NB4 (cell line): ENCODE measurements at places on chromosomes 4 and X.

GRCh38 chr4:44256414-44256813, 192.2 kb downstream of the KCTD8 start:
- DNase-seq: peak; percentile 3

DNA sequence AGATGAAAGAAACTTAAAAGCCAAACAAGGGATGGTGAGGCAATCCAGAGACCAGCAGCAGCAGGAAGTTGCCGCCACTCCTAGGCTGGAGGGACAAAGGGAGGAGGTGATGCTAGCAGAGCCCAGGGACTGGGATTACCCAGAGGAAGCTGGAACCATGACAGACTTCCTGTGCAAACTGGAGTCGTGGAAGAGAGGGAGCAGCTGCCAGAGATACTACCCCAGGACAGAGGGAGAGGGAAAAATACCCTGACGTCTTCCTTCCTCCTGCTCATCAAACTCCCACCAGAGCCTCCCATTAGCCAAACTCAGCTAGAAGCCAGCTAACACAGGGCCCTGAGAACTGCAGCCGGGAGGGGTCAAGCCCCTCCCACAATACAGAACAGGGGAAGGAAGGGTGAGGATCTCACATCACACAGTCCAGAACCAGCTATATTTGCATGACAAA, 101.2 kb upstream of the KLF3 start:
- peak; percentile 20 for DNase-seq

DNA sequence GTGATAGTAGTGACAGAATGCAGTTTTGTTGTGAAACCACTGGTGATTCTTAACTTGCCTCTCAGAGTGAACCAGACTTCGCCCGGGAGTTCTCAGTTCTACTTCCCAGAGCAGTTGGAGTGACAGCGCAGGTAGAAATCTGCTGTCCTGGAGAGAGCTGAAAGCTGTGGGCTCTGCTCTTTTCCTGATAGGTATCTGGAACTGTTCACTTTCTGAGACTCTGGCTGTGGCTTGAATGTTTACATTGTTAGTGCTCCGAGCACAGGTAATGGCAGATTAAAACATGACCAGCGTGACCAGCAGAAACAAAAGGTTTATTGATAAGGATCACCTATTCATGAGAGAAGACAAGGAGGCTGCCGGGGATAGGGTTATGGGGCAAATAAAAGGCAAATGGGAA, 360.7 kb downstream of the BMPR1B start:
- DNase-seq: no peak

DNA sequence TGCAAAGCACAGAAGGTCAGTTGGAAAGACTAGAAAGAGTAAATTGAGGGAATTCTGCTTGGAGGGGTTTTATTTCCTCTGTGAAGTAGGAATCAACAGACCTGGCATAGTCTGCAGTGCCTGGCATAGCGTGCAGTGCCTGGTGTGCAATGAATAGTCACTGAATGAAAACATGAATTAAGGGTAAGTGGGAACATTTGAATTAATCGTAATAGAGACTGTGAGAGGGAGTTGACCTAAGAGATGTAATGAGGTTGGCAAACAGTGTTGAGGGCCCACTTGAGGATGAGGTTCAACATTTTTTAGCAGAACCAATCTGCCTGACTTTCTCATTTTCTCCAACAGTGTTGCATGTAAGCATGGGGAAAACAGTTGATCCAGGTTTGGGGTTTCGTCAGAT, 377.2 kb upstream of the FTHL17 start:
- no peak for DNase-seq

DNA sequence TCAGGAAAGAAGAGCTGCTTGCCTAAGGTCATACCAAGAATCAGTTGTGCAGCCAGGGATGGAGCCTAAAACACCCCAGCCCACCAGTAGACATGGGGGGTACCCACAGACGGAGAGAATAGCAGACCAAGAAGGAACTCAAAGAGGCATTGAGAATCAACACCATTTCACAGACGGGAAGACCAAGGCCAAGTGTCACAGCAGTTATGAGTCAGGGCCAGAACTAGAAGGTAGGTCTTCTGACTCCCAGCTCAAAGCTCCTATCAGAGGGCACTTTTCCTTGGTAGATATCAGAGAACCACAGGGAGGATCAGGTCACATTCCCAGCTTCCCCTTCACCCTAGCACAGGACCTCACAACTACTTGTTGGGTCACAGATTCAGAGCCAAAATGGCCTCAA, 14.5 kb downstream of the OTUD5 start:
- DNase-seq: no peak

DNA sequence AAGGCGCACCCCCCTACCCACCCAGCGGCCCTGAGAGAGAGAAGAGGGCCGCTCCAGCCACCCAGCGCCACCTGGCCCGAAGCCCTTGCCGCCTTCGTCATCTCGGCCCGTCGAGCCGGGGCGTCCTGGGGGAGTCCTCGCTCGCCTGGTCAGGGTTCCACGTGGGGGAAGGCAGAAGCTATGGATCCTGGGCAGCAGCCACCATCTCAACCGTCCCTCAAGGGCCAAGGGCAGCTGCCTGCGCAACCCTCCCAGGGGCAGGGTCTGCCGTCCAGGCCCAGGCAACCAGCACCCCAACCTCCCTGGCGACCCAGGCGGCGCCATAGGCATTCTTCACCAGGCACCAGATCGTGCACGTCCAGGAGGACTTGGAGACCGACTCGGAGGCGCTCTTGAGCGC, 51.5 kb upstream of the IL13RA2 start:
- no peak for DNase-seq

- DNase-seq: no peak
Observed at GRCh38 chr4:168221301-168221700, 97.3 kb downstream of the DDX60 start.

GRCh38 chr4:8523175-8523574, 57.0 kb upstream of the GPR78 start:
- DNase-seq: no peak

- no peak for DNase-seq
Observed at GRCh38 chrX:150990910-150991309, 7.8 kb downstream of the HMGB3 start.

DNA sequence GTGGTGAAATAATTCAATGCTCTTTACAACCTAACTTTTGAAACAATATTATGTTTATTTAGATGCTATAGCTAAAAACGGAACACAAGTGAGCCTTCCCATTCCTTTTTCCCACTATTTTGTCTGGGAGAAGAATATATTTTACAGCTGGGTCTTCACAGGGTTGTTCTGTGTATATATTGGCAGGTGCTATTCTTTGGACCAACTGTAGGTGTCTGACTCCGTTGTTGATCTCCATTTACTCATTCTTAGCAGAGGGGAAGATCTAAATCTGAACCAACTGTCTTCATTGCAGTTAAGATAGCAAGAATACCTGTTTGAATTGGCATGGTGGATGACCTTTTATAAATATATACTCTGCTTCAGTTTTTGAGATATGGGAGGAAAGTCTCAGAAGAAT, 257.4 kb downstream of the CFAP299 start:
- DNase-seq: peak; percentile 4

DNA sequence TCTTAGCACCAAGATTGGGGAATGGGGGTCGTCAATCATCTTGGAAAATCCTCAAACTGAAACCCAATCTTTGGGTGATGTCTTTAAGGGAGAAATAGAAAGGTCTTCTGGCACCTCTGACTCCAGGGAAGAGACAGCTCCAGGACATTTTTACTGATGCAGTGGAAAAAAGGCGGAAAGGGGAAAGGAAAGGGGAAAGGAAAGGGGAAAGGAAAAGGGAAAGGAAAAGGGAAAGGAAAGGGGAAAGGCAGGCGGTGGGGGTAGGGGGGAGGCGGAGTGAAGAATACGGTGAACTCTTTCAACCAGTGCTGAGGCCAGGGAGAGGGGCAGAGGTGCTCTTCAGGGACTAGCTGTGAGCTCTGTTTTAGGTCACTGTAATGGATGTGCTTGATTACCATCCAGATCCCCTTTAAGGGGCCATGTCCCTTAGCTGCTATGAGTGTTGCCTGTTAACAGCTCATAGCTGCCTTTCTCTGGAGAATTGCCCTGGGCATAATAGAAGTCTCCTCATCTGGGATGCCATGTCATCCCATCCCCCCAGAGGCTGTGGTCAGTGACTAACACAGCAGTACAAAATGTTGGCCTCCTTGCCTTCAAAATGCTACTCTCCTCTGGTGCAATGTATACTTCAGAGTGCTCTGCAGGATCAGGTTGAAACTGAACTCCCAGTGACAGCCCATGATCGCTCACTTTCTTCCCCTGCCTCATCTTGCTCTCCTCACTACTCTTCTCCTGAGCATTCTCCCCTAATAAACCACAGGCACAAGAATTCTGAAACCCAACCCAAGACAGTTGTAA, 92.4 kb upstream of the AP1S2 start:
- peak; percentile 71 for DNase-seq

- DNase-seq: no peak
Observed at GRCh38 chr4:133273401-133273800, 124.3 kb downstream of the PCDH10 start.

DNA sequence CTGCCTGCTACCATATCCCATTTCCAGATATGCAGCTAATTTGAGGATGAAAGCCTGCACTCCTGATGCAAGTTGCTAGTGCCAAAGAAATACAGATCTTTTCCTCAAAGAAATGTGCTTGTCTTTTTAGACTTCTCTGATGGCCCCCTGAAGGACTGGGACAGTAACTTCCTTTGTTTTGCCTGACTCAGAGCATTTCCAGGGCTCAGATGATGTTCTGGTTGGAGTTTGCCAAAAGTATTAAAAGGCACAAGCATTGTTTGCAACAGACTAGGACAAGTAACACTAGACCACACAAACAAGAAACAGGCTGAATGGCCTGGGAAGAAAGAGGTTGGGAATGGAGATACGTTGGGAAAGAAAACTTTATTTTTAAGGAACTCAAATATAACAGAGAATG, 175.2 kb downstream of the IL13RA2 start:
- no peak for DNase-seq

DNA sequence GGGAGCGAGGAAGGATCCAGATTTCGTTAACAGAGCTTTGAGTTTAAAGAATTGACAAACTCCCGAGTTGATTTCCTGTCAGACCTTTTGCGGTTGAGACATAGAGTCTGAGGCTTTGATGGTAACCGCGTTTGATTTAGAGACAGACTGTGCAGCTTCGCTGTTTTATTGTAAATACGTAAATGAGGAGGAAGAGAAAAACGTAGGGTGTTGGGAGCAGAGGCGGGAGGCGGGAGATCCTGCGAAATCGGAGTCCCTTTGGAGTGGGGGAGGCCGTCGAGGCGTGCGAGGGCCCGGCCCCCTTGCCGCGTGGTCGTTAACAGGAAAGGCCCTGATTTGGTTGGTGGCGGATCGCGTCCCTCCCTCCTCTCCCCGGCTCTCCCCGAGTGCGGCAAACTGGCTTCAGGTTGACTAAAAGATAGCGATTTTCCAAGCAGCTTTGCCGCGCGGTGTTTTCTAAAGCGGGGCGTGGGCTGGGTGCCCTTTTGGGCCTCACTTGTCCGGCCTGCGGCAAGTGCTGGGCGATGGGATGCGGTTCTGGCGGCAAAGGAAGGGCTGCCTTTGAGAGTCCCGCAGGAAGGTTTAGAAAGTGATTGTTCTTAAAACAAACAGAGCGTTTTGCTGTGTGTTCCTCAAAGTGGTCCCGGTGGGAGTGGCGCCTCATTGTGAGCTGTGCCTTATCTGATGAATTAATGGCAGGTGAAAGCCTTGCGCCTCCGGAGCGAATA, 857 bp downstream of the SCML1 start:
- peak; percentile 1 for DNase-seq

DNA sequence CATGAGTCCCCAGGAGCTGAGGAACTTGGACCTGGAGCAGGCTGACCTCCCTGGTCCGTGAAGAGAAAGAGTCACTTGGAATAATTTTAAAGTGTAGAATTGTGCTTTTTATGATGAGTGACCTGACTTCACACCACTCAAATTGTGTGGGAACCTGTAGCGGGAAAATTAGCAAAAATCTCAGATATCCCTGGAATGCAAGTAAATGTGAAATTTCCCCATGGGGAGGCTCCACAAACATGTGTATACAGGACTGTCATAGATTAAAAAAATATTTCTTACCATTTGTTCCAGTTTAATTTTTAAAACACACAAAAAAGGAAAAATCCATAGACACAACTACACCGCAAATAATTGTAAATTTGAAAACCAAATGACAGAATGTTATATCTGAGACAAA, 1079.6 kb upstream of the PABPC4L start:
- no peak for DNase-seq

- DNase-seq: no peak
Observed at GRCh38 chr4:64889906-64890610, 480.8 kb upstream of the TECRL start.

DNA sequence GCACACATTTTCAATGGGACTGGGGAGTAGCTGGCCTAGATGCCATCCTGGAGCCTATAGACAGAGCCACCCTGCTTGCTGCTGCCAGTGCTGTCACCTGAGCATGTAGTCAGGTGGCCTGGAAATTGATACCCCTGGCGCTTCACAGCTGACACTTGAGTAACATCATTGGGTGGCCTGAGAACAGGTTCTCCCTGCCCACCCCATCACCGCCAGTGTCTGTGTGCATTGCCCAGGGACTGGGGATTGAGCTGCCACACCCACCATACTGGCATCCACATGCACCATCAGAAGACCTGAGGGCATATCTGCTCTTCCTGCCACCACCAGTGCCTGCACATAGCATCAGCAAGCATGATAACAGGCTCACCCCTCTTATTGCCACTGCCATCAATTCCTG, 1142.9 kb upstream of the PABPC4L start:
- no peak for DNase-seq

GRCh38 chr4:84856468-84857049, 109.9 kb downstream of the WDFY3 start:
- DNase-seq: no peak

- DNase-seq: no peak
Observed at GRCh38 chr4:65799513-65799912, 129.2 kb upstream of the EPHA5 start.

DNA sequence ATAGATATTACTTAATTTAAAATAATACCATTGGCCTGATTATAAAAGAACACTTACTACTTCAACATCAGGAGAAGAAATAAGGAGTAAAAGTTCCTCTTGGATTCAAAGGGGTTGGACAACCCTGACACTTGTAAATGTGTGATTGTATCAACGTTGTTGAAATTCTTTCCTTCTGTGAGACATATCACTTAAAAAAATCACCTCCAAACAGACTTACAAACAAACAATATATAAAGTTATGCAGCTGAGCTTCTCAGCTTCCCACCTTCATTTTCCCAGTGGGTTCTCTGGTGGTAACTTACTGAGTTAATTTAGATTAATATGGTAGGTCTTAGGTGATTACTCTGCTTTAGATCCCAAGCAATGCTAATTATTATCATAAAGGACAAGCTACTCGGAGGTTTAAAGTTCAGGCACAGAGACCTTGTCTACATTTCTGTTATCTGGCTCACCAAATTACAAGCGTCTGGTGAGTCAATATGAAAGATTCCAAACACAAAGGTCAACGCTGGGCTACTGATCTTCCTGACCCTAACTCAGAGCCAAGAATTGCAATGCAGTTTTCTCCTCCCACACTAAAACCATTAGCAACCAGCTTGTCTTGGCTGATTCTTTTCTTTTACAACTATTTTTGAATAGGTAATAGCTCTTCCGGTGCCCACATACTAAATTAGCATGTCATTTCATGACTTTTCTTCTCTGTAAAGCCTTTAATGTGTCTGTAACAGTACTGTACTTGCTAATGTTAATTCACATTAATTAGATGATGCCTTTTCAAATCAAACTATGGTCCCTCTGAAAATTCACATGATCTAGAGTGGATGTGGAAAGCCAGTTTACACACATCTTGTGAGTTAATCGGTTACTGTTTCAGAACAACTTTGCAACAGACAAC, 157.6 kb downstream of the RASL11B start:
- DNase-seq: no peak
